Erythroblast (primary cell): ENCODE measurements at places on chromosomes 12 and 14.

DNA sequence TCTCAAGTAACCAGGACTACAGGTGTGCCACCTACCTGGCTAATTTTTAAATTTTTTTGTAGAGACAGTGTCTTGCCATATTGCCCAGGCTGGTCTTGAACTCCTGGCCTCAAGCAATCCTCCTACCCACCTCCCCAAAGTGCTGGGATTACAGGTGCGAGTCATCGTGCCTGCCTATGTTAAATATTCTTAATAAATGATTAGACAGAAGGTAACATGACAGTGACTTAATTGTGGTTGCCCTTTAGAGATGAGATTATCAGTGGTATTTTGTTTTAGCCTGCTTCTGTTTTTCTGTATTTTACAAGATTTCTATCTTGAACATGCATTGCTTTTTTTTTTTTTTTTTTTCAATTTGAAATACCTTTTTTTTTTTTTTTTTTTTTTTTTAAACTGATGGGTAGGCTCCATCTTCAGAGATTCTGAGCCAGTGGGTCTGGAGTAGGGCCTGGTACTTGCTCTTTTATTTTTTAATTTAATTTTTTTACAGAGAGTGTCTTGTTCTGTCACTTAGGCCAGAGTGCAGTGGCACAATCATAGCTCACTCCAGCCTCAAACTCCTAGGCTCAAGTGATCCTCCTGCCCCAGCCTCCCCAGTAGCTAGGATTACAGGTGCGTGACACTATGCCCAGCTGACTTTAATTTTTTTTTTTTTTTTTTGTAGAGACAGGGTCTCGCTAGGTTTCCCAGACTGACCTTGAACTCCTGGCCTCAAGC, 88.4 kb downstream of the BORCS5 start:
- no peak for DNase-seq

DNA sequence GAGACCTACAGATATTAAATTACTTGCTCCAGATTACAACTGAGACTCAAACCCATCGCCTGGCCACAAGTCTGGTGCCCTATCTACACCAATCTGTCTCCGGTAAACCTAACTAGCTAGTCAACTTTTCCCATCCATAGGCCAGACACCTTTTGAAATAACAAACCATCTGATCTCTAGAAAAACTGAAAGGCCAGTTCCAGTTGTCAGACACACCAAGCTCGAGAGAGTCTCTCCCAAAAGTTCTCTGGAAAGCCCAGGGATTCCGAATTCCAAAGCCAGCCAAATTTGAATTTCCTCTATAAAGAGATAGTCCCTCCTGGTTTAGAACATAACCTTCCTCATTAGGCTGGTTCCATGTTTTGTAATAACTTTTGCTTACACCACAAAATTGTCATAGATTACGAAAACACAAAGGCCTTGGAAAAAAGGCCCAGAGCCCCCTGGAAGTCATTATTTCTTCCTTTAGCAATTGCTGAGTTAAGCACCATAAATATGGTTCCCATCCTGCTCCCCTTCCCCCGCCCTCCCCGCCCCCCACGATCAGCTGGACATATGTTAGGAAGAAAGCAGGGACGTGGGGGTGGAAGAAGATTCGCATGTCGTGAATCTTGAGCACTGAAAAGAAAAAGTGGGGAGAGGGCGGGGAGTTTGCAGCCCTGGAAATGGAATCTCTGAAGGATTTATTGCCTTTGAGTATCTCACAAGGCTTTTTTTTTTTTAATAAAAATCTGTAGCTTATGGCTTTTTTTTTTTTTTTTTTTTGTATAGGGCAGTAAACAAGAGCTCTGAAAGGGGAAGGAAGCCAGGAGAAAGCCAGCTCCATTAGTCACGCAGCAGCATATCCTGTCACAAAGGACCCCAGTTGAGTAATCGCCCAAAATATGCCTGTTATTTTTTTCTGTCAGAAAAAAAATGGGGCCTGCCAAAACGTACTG, 110.4 kb downstream of the ZFP36L1 start:
- DNase-seq, result no peak

DNA sequence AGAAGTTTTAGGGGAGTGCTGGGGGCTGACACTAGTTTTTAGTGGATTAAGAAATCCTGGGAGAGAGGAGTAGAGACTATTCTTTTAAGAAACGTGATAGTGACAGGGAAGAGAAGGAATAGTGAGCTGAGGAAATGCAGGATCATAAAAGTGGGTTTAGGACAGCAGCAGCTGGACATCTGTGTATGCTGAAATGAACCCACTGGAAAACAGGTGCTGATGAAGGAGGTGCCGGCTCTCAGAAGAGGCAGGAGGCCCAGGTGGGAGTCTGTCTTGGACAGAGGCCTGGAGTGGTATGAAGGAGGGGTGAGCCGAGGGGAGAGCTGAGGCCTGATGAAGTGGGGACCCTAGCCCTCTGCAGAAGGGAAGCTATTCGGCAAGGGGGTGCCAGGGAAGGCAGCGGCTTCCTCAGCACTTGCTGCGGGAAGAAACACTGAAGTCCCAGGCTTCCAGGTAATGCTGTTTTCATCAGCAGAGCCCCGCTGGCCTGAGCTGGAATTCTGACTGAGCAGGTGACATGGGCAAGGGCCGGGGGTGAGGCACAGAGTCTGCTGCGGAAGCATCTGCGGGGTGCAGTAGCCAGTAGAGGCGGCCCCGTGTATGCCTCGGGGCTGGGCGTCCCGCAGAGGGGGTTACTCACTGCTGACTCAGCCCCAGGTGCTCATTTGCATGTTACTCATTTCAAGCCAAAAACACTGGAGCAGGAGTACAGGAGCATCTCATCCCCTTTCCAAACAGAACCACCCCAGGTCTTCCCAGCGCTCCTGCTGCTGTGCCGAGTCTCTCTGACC, 89.7 kb downstream of the TMCC3 start:
- DNase-seq, result no peak

DNA sequence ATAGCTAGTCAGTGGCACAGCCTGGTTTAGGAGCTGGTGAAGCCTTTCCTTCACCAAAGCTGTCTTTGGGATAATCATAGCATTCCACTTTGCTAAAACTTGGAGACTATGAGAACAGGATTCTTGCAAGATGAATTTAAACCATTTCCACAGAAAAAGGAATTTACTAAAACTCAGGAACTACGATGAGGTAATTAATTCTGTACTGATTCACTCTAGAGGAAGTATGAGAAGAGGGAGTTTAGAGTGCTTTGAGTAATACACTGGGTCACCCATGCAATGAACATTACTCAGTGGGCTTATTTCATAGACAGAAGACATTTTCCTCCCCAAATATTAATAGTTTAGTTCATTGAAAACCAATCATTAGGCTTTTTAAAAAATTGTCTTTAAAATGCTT, 73.0 kb downstream of the RMST start:
- DNase-seq, result no peak

DNA sequence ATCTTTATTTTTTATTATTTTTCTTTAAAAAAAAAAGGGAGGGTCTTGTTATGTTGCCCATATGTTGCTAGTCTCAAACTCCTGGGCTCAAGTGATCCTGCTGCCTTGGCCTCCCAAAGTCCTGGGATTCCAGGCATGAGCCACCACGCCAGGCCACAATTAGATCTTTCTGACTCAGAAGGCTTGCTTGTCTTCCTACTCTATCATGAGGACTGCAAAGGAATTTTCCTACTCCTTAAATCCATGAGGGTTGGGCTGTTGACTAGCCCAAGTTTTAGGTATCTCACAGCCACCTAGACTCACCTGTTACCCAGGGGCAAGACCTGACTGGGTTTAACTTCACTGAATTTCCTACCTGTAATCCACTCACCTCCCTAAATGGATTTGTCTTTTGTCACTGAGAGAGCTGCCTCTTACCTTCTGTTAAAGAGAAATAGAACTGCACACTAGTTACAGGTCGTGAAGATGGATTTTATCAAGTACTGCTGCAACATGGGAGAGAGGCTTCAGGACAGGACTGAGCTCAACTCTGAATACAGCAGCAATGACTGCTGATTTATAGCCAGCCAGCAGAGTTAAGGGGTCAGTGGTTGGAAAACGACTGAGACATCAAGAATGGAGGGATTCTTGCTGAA, 72.3 kb downstream of the B4GALNT3 start:
- no peak for DNase-seq

GRCh38 chr12:29041621-29042020, 107.5 kb upstream of the FAR2 start:
- no peak for DNase-seq
